ENCODE measurements at places on chromosomes 11 and 22.

GRCh38 chr11:74312326-74312725, 886 bp upstream of the P4HA3 start:
- no peak for DNase-seq

- peak; percentile 26 for DNase-seq
These were observed 2.1 kb downstream of the FAM111A start for GRCh38 chr11:59144579-59145345.

- peak; percentile 64 for DNase-seq
These were observed 734 bp downstream of the PPP1R14B start for GRCh38 chr11:64245797-64246620.

DNA sequence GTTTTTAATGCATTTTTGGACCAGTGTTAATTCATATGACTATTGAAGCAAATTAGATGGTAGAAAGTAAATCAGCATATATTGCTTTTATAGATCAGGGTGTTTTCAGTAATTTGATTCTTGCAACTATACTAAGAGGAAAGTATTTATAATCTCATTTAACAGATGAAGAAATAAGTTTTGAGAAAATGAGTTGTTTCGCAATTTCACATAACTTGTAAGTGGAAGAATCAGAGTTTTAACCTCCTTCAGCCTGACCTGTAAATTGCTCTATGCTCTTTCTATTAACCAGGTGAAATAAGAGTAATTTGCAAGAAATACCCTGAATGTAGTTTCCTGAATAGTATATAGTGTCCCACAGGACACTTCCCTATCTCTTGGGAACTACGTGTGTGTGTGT, 1106.8 kb upstream of the RAG2 start:
- DNase-seq, result no peak

DNA sequence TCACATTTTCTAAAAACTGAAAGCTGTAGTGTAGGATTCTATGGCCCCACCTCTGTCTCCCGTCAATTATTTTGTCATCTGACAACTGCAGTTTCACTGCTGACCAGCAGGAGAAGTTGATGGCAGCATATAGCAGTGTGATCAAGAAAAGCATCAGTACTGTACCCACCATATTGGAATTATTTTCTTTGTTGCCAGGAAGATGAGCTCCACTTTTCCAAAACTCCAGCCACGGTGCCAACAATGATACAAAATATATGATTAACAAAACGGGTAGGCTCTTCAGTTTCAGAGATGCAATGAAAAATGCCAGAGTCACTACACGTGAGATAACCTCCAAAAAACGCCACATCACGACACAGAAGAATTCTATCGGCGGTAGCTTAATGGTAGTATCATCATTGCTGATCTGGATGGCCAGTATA, 41.3 kb downstream of the XKR3 start:
- DNase-seq, result no peak

DNA sequence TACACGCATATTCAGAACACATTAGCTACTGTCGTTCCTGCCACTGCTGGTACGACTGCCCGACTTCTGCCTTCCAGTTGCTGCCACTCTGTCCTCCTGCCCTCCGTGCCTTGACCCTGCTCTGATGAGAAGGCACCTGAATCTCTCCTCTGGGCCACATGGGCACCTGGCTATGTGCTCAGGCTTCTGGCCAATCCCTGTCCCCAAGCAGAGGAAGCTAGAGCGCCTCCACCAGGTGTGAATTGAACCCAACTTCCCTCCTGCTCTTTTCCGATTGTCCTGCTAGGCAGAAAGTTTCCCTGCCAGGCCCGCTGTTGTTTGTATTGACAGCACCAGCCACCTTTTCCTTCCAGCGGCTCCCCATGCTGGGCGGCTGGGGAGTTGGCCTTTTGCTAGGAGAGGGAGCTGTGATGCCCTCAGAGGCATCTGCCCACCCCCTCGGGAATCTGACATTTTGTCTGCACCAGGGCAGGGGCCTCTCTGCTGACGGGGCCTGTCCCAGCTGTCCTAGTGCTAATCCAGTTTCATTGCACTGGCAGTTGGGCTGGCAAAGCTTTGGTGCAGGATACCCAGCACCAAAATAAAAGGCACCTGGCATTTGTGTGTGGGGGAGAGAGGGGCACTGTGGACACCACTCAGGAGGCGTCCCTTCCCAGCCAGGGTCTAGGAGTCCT, 118.0 kb downstream of the GRIK4 start:
- DNase-seq, result no peak

- DNase-seq, result no peak
These were observed 46.2 kb upstream of the LMO1 start for GRCh38 chr11:8309862-8310261.

- DNase-seq, result no peak
These were observed 107.3 kb upstream of the BDNF start for GRCh38 chr11:27807596-27807995.

- DNase-seq, result peak; percentile 73
These were observed 3.5 kb downstream of the OSM start for GRCh38 chr22:30262917-30263741.

GRCh38 chr11:61811831-61812230, 5.0 kb downstream of the FADS1 start:
- DNase-seq, result no peak

- DNase-seq, result no peak
These were observed 110.7 kb upstream of the CLMP start for GRCh38 chr11:123305601-123306375.

DNA sequence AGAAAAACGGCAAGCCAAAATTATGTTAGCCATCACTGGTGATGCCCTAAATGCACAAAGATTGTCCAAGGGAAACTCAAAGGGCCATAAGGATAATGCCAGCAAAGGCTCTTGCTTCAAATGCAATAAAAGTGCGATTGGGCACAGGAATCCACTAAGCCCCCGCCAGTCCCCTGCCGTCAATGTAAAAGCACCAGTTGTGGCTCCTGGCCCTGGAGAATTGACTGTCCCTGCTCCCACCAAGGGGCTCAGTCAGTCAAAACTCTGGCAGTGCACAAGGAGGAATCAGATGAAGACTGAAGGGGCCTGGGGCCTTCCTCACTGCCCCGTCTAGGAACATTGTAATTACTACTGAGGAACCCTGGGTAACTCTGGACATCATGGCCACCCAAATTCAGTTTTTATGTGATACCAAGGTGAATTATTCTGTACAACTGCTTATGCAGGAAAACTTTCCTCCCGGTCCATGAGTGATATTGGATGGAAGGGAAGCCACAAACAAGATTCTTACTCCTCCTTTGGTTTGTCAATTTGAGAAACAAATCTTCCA, 85.6 kb downstream of the PIWIL4 start:
- DNase-seq, result no peak

GRCh38 chr11:73393479-73394415, 17.5 kb downstream of the RELT start:
- peak; percentile 26 for DNase-seq

DNA sequence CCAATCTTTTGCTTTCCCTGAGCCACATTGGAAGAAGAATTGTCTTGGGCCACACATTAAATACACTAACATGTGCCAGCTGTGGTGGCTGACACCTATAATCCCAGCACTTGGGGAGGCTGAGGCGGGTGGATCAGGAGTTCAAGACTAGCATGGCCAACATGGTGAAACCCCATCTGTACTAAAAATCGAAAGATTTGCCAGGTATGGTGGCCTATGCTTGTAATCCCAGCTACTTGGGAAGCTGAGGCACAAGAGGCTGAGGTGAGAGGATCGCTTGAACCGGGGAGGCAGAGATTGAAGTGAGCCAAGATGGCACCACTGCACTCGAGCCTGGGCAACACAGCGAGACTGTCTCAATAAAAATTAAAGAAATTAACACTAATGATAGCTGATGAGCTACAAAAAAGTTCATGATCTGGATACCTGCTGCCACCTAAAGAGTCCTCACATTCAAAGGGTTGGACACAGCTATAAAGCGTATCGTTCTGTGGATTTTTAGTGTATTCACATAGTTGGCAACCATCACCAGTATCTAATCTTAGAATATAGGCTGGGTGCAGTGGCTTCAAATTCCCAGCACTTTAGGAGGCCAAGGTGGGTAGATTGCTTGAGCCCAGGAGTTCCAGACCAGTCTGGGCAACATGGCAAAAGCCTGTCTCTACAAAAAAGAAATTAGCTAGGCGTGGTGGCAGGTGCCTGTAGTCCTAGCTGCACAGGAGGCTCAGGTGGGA, 3.4 kb upstream of the LDHC start:
- no peak for DNase-seq

- DNase-seq, result no peak
These were observed 2.5 kb downstream of the FAM227A start for GRCh38 chr22:38653741-38654140.

- DNase-seq, result no peak
These were observed 162.7 kb downstream of the MAML2 start for GRCh38 chr11:96180341-96180740.

DNA sequence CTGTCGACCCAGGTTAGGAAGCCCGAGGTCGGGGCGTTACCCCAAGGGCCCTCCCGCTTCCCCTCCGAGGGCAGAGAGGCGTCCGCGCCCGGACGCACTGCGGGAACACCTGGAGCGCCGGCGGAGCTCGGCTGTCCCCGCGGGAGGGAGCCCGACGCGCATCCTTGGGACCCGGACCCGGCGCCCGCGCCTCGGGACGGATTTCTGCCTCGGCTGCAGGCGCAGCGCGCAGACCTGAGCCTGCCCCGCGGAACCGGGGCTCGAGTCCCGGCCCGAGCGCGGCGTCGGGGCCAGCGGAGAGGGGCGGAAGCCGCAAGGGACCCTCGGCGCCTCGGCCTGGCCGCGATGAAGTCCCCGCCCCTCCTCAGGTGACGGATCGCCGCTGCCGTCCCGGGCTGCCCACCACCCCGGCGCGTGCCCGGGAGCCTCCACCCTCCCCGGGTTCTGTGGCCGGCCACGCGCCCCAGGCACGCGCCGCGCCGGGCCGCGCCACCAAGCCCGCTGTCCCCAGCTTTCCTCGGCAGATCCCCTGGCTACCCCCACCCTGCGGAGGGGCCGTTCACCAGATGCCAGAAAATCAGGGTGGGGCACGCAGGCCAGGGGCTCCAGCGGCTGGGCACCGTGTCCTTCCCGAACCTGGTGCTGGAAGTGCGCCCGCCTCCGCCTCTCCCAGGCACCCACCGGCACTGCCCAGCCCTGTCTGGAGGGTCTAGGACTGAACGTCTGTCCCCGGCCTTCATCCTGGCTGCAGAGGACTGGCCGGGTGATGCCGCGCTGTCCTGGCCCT, 410 bp downstream of the GLB1L3 start:
- no peak for DNase-seq

DNA sequence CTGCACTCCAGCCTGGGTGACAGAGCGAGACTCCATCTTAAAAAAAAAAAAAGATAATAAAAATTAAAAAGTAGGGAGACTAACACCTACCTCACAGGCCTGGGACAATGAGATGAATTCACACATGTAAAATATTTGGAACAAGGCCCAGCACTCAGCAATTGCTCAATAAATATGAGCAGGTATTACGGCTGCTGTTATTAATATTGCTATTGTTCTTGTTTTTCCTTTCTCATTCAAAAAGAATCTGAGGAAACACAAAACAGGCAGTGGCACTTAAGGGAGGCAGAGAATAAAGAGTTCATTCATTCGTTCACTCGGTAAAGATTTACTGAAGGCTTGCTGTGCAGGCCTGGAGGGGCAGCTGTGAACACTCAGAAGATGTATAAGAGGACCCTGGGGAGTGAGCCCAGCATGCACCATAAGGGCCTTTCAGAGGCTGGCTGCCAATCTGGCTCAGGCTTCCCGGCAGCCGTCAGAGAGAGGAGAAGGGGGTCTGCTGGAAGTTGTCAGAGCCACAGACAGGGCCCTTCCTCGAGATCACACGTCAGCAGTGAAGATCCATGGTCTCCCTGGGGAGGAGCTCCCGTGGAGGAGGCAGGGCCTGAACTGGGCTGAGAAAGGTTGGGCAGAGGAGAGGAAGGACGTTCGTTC, 51.6 kb upstream of the TCF20 start:
- DNase-seq, result no peak

DNA sequence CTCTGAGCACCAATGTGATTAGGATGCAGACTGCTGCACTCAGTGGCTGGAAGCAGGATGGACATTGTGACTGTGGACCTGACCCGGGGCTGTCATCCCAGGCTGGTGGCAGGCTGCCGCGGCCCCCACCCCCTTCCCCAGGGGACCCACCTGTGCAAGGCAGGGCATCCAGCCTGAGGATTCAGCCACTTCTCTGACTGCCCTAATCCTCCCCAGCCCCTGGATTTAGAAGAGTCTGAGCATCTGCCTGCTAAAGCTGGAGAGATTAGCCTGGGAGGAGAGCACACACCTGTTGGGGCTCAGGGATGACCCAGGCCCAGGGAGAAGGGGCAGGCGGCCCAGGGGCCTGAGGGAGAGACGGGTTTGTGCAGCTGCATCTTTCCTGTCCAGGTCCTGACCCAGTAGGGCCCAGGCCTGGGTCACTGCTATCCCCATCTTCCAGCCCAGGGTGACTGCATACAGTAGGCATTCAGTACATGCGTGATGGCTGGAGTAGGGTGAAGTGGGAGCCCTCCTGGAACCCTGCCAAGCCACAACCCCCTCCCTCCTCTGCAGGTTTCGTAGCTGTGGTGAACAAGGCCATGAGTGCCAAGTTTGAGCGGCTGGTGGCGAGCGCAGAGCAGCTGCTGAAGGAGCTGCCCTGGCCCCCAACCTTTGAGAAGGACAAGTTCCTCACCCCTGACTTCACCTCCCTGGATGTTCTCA, 12.1 kb downstream of the DPP3 start:
- DNase-seq, result no peak

GRCh38 chr11:119065369-119065768, 2.2 kb upstream of the VPS11 start:
- DNase-seq, result no peak

DNA sequence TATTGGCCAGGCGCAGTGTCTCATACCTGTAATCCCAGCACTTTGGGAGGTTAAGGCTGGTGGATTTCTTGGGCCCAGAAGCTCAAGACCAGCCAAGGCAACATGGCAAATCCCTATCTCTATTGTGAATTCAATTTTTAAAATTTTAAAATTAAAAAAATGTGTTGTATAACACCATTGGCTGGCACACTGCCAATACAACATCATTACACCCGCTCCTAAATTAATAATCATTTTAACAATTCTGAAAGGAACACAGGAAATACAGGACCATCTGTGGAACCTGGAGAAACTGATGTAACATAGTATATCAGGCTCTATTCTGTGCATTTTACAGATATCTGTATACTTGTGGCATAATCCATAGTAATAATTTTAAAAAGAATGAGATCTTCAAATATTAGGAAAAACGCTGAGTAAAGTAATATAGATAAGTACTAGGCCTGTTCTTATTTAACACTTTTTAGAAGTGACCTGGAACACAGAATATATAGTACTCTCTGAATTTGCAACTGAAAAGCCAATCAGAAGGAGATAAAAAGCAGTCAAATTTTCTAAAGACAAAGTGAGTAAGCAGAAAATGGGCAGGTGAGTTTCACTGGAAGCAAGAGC, 124.3 kb downstream of the APOL5 start:
- no peak for DNase-seq

GRCh38 chr22:42834177-42834949, 22.7 kb downstream of the ARFGAP3 start:
- DNase-seq, result no peak

GRCh38 chr11:72229336-72229924, 4.9 kb downstream of the INPPL1 start:
- DNase-seq, result no peak

GRCh38 chr11:44628730-44629700, 63.6 kb downstream of the CD82 start:
- DNase-seq, result no peak

- DNase-seq, result no peak
These were observed 1.8 kb upstream of the VSTM5 start for GRCh38 chr11:93852242-93852641.

GRCh38 chr22:33796494-33796893, 123.8 kb downstream of the LARGE1 start:
- no peak for DNase-seq

Data from stimulated activated CD8-positive, alpha-beta memory T cell treated with anti-CD3 and anti-CD28 coated beads, Interleukin-7, amount 100 ng/mL, for 24 hours (primary cell).